ENCODE measurements at places on chromosomes 13 and 19.

DNA sequence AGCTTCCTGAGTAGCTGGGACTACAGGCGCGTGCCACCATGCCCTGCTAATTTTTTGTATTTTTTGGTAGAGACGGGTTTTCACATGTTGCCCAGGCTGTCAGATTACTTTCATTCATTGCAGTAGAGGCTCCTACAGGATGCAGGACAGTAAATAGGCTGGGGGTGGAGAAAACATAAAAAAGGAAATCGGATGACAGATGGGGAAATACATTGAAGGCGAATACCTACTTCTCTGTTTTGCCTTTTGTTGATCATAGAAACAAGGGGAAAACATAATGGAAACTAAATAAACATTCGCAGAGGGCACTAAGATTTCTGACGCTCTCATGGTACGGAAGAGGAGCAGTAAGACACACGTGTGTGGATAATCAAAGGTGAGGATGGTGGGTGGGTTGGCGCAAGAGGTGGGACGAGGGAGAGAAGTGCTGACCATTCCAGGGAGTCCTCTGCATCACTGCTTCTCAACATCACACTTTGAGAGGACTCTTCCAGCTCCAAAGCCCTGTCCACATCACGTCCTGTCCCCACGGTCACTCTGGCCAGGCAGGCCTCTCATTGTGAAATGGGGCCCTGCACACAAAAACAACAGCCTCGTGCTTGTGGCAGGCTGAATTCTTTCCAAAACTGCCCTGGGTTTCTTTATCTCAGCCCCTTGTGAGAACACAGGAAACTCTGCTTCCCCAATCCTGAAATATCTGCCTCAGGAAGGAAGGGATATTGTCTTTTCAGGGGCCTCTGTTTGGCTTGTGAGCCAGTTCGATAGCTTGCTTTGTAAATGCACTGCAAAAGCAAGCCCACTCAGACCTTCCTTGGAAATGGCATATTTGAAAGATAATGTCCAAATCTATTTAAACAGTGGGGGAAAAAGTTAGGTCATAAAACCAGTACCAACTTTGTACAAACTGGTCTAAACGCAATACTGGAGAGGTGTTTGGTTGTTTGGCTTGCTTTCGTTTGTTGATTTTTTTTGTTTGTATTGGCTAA, 188.5 kb downstream of the FOXO1 start:
- no peak for DNase-seq

- no peak for DNase-seq
These were observed 2216.7 kb upstream of the PCDH20 start for GRCh38 chr13:63632321-63632720.

- DNase-seq: no peak
These were observed 141.1 kb downstream of the GPC5 start for GRCh38 chr13:91539286-91540157.

- DNase-seq: no peak
These were observed 15.9 kb upstream of the C13orf46 start for GRCh38 chr13:113989585-113990300.

- peak; percentile 96 for DNase-seq
These were observed 15.4 kb upstream of the NOP53 start for GRCh38 chr19:47729799-47730520.

DNA sequence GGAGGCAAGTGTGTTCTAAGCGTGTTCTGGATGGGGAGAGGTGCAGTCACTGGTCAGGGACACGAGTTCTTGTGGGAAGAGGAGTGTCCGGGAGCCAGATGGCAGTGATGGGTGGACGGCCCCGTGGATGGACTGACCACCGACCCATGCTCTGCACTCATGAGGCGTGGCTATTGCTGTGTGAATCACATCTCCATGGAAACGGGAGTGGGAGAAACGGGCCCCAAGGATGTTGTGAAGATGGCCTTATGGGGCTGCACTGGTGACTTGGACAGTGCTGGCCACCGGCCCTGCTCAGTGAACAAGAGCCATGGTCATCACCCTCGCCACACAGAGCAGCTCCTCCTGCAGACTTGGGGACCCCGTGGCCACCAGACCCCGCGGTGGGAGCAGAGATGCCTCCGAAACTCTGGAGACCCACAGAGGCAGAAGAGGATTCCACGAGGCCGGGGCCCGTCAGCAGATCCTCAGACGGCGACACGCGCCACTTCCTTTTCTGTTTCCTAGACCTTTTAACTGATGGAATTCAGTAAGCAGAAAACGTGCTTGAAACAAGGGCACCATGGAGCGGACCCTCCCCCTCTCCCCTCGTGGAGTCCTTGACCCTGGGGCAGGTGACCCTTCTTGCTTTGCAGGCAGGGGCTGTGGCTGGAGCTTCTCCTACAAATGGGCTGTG, 47.5 kb downstream of the GAS6 start:
- DNase-seq: peak; percentile 10

- peak; percentile 90 for DNase-seq
These were observed 22.3 kb upstream of the XPO4 start for GRCh38 chr13:20924758-20925394.

DNA sequence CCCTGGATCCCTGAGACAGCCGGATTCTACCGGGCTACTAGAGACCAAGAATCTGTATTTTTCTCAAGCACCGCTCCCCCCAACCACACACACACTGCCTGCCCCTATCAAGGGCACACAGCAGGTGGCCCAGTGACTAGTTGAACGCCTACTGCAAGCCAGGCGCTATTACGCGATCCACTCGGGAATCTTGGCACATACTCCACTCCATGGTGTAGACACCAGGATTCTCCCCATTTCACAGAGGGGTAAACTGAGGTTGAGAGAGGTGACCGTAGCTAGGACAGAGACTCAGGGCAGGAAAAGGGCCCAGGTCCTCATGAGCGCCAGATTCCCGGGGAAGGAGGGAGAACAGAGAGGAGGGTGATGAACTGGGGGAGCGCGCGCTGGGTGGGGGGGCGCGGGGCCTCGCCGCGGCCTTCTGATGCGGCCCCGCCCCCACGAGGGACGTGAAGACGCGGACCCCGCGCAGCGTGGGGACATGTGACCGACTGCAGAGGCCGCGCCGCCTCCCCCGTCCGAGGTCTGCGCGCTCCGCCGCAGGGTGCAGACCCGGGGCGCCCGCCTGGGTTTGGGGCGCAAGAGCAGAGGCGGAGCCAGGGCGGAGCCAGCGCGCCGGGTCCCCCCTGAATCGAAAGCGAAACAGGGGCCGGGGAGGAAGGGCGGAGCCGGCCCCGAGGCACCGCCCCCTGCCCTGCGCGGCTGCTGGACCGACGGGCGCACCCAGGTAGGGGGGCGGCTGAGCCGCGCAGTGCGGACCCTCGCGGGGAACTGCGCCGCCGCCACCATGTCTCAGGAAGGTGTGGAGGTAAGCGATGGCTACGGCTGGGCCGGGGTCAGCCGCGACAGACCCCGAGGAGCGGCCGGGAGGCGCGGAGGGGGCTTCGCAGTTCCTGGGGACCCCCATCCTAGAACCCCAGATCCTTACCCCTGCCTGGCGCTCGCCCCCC, at the start of gene SHFL:
Gene SHFL (plus strand): TSS at position 677 of the 950 bp plus-strand sequence. CDS start 111 bp downstream, at position 788.
- peak; percentile 91 for DNase-seq

- peak; percentile 54 for DNase-seq
These were observed 23.5 kb downstream of the CEACAM16 start for GRCh38 chr19:44722131-44723121.

- DNase-seq: peak; percentile 57
These were observed 123.5 kb downstream of the RXFP2 start for GRCh38 chr13:31862828-31863227.

GRCh38 chr13:68439817-68440216, 1209.7 kb upstream of the PCDH9 start:
- no peak for DNase-seq

- peak; percentile 97 for DNase-seq
These were observed at the start of gene MARCHF2 for GRCh38 chr19:8412783-8413628. Gene MARCHF2, plus strand, starts transcription at chr19:8413305. Its CDS starts 8,536 bp downstream, at chr19:8421841.

DNA sequence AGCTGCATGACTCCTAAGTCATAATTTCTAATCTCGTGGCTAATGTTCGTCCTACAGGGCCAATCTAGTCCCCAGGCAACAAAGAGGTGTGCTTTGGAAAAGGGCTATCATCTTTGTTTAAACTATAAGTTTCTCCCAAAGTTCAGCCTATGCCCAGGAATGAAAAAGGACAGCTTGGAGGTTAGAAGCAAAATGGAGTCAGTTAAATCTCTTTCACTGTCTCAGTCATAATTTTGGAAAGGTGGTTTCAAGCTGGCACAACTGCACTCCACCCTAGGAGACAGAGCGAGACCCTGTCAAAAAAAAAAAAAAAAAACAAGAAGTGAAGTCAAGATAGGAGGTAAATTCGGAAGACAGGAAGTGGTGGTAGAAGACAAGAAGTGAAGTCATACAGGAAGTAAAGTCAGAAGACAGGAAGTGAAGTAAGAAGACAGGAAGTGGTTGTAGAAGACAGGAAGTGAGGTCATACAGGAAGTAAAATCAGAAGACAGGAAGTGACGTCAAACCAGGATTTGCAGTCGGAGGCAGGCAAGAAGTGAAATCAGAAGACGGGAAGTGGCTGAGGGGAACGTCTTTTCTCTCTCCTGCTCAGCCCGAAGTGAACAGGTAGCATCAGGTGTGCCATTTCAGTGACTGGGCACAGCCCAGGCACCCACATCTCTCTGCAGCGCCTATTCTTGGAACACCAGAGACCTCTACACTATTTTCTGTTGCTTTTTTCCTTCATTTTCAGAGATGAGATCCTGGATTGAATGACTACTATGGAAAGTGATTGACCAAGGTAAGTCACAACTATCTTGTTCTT, 32.2 kb downstream of the GP6 start:
- DNase-seq: peak; percentile 91

GRCh38 chr13:50140581-50141374, 125.5 kb downstream of the KCNRG start:
- no peak for DNase-seq

DNA sequence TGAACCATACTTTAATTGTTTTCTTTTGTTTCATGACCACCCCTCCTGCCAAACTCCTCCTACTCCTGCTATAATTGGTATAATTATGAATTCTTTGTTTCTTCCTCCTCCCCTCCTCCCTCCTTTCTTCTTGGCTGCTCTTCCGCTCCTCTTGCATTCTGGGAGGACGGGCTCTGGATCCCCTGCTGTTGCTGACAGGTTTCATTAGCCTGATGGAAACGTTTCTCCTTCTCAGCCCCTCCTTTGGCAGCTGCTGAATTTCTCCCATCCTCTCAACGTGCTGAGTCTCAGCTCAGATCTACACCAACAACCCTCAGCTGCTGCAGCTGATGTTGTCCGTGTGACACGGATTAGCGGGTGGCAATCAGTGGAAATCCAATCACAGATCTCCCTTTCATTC, 97.1 kb upstream of the UBAC2 start:
- DNase-seq: no peak

GRCh38 chr13:110119935-110120905, 186.7 kb downstream of the COL4A1 start:
- no peak for DNase-seq
